Brain microvascular endothelial cell (primary cell): ENCODE measurements at places on chromosomes 12 and 14.
A peak's percentile ranks its signal among the peaks of the same experiment; 100 is the strongest.

DNA sequence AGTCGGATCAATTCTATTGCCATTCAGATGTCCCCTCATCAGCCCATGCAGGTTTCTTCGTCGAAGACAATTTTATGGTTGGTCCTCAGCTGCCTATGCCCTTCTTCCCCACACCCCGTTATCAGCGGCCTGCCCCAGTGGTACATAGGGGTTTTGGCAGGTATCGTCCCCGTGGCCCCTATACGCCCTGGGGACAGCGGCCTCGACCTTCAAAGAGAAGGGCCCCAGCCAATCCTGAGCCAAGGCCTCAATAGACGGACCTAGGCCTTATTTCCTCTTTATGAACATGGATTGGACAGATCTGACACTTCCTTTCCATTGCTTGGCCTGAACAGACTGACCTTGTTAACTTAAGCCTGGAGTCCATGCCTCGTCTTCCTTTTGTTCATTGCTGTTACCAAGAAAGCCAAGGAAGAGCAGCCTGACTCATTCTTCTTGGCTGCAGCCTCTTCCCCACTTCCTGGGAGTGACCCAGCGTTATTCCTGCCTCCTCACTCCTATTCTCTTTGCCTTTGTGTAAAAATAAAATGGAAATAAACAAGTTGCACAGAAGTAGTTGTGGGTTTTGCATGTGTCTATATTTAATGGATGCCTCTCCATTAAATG lies 156.5 kb upstream of the AMIGO2 start:
- peak; percentile 70 for DNase-seq

- DNase-seq, result peak; percentile 38
Measured at GRCh38 chr14:88468406-88468805, 82.9 kb downstream of the SPATA7 start.

DNA sequence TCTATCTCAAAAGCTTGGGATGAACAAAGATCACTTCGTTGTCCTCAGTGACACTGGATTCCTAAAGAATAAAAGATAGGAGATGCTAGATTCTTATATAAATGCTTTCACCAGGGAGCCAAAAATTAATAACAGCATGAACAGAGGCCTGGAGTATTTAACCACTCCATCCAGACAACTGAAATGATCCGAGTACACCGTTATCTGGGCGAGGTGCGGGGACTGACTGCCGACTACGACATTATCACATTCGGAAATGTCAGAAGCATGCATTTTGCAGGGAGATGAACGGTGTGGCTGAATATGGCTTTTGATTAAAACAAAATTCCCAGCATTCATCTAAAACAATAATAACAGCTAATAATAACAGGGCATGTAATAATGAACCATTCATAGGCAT lies 56.6 kb downstream of the TRPV4 start:
- no peak for DNase-seq

GRCh38 chr12:122421187-122421820 lies 1.2 kb downstream of the CLIP1 start:
- peak; percentile 26 for DNase-seq

- no peak for DNase-seq
Measured at GRCh38 chr12:120215766-120216735, 15.1 kb upstream of the RPLP0 start.

- peak; percentile 88 for DNase-seq
Measured at GRCh38 chr12:124939079-124939420, 24.6 kb upstream of the UBC start.

DNA sequence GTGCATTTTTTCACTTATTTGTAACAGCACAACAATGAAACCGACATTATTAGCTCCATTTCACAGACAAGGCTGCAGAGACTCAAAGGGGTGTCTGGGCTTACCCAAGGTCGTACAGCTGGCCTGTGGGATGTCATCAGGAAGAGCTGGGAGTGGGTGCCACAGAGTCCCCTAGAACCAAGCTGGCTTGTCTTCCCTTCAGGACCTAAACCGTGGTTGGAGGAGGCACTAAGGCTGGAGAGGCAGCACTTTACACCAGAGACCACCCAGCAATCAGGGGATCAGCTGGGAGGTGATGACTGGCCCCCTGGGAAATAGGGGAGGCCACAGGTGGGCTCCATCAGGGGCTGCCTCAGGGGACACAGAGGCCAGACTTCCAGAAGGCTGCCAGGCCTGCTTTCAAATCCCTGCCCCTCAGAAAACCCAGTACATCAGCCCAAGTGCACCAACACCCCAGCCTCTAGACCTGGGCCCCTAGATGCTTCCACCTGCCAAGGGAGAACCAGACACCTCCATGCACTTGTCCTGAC lies 28.3 kb downstream of the DIO3 start:
- no peak for DNase-seq

GRCh38 chr12:72285861-72286260 lies 13.7 kb downstream of the TRHDE start:
- DNase-seq, result no peak

GRCh38 chr14:106380740-106381139 lies 854.4 kb downstream of the TMEM121 start:
- no peak for DNase-seq

- no peak for DNase-seq
Measured at GRCh38 chr14:46259536-46259935, 392.0 kb downstream of the RPL10L start.

GRCh38 chr14:36659010-36659821 lies 2.4 kb upstream of the PAX9 start:
- no peak for DNase-seq

GRCh38 chr12:55695349-55695748 lies 12.4 kb downstream of the ITGA7 start:
- DNase-seq, result no peak

DNA sequence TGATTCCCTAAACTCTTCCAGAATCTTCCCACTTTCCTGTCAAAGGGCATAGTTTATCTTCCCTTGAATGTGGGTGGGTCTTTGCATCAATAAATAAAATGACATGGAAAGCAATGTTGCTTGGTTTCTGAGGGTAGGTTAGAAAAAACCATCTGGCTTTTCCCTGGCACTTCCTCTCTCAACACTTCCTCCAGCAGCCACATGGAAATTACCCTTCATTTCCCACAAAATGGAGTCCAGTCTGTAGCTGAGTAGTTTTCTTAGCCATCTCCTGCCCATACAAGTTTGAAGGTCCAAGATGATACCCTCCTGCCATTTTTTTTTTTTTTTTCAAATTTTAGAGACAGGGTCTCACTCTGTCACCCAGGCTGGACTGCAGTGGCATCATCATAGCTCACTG lies 11.1 kb upstream of the NDUFA12 start:
- no peak for DNase-seq

- peak; percentile 60 for DNase-seq
Measured at GRCh38 chr12:54300732-54301427, at the start of gene NFE2. NFE2 (minus strand) TSS chr12:54301015; CDS start chr12:54295248, 5,767 bp downstream.

- no peak for DNase-seq
Measured at GRCh38 chr12:68856510-68856909, 48.5 kb downstream of the MDM2 start.

- no peak for DNase-seq
Measured at GRCh38 chr14:104986487-104987164, 1.0 kb downstream of the CLBA1 start.

DNA sequence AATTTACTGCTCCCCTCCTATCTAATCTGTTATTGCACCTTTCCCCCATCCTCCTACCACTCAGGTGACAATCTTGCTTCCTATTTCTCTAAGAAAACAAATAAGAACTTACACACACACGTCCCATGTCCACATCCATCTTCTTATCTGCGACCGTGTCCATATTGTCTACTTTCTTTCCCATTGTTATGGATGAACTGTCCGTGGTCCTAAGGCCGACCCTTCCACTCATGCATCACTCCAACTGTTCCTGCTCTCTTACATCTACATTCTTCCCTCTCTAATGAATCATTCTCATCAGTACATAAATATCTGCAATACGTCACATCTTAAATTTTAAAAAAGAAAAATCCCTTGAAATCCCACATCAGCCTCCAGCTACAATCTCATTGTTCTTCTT lies 30.0 kb downstream of the ZFYVE1 start:
- DNase-seq, result no peak

DNA sequence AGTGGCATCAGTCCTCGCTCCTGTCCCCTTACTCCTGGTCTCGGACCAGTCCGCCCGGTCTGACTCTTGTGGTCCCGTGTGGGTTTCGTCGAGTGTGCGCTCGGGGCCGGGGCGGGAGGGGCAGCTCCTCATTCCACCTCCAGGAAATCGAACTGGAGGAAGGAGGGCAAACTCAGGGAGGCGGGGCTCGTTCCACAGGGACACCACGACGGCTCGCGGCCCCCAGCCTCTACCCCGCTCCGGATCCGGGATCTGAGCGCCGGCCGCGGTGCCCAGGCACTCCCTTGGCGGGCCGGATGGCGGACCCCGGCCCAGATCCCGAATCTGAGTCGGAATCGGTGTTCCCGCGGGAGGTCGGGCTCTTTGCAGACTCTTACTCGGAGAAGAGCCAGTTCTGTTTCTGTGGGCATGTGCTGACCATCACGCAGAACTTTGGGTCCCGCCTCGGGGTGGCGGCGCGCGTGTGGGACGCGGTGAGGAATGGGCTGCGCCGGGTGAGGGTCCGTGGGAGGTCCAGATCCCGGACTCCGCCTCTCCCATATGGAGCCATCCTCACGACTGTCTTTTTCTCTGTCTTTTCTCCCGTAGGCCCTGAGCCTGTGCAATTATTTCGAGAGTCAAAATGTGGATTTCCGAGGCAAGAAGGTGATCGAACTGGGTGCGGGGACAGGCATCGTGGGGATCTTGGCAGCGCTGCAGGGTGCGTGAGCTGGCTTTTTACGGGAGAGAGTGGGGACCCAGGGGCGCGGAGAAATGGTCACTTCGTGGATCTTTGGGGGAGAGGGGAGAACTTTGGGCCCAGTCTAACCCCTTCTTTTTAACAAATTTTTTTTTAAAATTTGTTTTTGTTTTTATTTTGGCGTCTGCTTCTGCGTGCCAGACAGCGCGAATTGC lies at the start of gene EEF1AKMT3:
Gene EEF1AKMT3, plus strand, starts transcription at position 186 of the 894 bp plus-strand sequence. Its CDS starts 111 bp downstream, at position 297.
- DNase-seq, result peak; percentile 33

DNA sequence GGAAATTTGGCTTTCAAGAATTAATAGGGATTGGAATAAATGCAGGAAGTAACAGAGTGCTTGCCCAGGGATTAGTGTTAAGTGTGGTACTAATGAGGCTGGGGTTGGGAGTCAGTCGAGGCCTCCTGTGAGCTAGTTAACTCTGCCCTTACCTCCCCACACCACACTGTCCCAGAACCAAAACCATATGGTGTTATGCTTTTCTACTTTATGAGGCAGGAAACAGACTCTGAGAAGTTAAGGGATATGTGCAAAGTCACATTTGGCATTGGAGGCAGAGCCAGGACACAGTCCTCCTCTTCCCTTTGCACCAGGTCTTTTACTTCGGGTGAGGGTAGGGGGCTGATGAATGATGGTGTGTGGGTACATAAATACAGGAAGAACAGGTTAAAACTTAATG lies 41.9 kb downstream of the PELI2 start:
- no peak for DNase-seq

- DNase-seq, result no peak
Measured at GRCh38 chr14:69968132-69968531, 88.9 kb downstream of the SMOC1 start.

DNA sequence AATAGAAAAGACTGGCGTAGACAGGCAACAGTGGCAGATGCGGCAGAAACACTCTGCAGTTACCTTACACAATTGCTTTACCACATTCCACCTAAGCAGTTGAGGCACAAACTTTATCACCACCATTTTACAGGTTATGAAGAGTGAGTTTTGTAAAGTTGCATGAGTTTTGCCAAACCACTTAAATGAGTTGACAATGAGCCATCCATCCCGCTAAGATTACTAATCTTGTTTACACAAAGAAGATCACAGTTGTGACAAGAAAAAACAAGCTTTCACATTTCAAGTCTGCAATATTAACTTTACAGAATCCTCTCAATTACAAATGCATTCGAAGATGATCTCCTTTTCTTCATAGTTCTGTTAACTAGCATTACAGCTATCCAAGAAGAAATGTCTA lies 1.8 kb downstream of the TMCC3 start:
- DNase-seq, result no peak

GRCh38 chr14:50573862-50574261 lies 13.9 kb downstream of the ATL1 start:
- no peak for DNase-seq

DNA sequence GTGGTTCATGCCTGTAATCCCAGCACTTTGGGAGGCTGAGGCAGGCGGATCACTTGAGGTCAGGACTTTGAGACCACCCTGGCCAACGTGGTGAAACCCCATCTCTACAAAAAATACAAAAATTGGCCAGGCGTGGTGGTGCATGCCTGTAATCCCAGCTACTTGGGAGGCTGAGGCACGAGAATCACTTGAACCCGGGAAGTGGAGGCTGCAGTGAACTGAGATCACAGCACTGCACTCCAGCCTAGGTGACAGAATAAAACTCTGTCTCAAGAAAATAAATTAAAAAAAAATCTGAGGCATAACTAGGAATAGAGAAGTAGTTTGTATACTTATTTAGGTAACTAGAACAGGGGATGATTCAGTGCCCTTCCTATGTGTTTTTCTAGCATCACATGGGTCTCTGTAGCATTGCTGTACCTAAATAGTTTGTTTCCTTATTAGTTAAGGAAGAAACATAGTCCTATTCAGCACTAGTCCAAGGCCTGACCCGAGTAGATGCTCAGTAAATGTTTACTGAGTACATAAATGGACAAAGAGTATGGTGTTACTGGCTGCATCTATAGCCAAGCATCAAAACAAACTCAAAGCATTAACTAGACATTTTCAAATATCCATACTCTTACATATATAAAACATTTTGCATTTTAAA lies 21.7 kb downstream of the TAOK3 start:
- DNase-seq, result no peak

GRCh38 chr12:66775871-66776270 lies 97.0 kb upstream of the GRIP1 start:
- DNase-seq, result no peak

GRCh38 chr12:56522411-56523193 lies 982 bp downstream of the RBMS2 start:
- DNase-seq, result peak; percentile 13

DNA sequence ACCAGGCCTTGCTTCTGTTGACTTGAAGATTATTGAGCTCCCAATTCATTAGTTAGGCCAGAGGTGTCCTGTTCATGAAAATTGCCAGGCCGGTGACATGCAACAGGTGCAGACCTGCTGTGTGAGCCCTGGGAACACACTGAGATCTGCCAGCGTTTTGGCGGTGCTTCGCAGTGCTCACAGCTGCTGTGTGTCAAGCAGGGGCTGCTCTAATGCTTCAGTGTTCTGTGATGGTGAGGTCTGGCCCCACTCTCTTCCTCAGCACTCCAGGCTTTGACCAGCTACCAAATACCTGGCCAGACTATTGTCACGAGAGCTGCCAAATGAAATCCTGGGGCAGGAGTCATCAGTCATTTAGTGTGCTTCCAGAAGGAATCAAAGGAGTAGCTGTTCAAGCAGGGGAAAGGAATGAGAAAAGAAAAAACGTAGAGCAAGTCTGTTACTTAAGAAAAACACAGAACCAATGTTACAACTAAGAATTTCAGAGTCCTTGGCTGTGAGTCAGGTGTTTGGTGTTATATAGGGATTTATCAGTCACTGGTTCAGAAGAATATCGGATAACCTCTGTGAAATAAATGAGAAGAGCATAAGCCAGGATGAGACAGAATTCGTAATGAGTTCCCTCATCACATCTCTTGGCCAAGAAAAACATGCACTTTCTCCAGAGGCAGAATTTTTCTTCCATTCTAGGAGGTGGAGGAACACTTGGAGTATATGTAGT lies 150.8 kb downstream of the FBXL14 start:
- peak; percentile 78 for DNase-seq

- DNase-seq, result no peak
Measured at GRCh38 chr14:86491743-86492142, 961.8 kb downstream of the FLRT2 start.

GRCh38 chr12:90086281-90086680 lies 377.6 kb upstream of the ATP2B1 start:
- no peak for DNase-seq

GRCh38 chr12:28955931-28956330 lies 193.1 kb upstream of the FAR2 start:
- DNase-seq, result no peak

GRCh38 chr12:7060353-7060954 lies at the start of gene C1S:
C1S (plus strand) TSS chr12:7060718; CDS start chr12:7061913, 1,195 bp downstream.
- DNase-seq, result peak; percentile 90
